Stimulated activated CD4-positive, alpha-beta T cell treated with anti-CD3 and anti-CD28 coated beads, Interleukin-1b, Interleukin-23, amount 100 ng/mL, for 4 hours (primary cell): ENCODE measurements at places on chromosomes 4 and X.

GRCh38 chrX:51376672-51377071 lies 44.0 kb downstream of the NUDT10 start:
- DNase-seq = no peak

DNA sequence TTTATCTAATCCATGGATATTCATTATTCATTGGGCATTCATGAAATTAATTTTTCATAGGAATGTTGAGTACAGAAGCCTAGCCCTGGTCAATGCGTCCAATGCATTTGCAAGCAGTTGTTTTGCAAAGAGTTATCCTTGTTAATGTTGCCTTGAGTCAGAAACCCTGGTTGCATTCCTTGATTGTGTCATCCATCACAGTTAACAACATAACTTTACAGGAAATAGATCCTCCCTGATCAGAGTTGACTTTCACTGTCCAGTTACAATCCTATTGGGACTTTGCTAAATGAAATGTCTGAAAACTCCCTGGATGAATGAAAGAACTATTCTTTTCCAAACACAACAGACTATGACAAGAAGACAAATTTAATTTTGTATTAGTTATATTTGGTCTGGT lies 924.3 kb upstream of the SLIT2 start:
- no peak for DNase-seq

GRCh38 chrX:41542135-41542534 lies 95.0 kb downstream of the NYX start:
- no peak for DNase-seq

DNA sequence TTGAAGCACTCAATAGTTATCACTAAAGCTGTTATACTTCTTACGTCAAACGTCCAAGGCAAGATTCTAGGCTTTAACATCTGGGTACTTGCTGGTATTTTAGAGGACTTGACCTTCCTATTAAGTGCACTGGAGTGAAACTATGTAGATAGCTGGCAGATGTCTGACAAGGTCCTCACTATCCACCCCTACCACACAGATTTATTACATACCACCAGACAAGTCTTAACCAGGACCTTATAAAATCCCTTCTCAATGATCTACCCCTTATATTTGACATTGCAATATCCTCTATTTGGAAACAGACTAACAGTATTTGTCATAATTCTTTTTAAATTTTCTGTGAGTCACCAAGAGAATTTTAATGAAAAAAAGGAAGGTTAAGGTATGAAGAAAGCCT lies 78.8 kb downstream of the PDGFC start:
- no peak for DNase-seq

GRCh38 chr4:87073199-87074120 lies 138.6 kb downstream of the AFF1 start:
- peak; percentile 22 for DNase-seq

- DNase-seq = no peak
Observed at GRCh38 chrX:113369056-113369455, 528.4 kb upstream of the AMOT start.

DNA sequence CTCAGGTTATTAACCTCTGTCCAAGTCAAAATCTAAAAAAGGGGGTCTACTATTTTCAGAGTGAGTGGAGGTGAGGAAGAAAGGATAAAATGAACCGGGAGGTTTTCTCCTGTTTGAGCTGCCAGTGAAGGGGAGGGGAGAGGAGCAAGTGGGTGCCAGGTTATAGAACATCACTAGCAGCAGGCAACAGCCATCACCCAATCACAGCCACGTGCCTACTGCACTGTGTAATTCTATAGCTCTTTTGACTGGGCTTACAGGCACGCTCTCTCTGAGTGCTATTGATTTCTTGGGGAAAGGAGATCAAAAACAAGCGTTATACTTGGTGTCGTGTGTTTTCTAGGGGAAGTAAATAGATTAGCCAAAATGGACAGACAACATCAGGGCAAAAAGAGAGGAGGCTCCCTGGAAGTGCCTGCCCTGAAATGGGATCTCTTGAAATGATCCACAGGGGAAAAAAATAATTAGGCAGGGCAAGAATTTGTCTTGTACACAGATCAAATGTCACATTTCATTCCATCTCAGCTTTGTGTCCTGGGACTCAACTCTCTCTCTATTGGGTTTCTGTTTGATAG lies 300.5 kb upstream of the LCORL start:
- no peak for DNase-seq

DNA sequence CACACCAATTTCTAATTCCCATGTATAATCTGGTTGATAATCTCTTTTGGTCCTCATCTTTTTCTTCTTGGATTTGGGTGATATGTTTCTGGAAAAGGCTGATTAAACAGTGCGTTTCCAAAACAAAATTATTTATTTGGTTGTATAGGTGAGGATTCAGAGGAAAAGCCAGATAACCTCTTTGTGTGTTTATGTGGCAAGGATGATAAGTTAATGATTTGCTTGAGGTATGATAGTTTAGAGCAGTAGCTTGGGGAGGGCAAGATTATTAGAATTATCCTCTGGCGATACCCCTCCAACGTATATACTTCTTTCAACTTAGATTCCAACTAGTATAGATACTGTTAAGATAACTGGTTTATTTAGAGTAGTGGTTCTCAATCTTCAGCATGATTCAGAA lies 53.3 kb downstream of the SLC4A4 start:
- no peak for DNase-seq

GRCh38 chr4:174521800-174522182 lies 497 bp downstream of the HPGD start:
- no peak for DNase-seq

DNA sequence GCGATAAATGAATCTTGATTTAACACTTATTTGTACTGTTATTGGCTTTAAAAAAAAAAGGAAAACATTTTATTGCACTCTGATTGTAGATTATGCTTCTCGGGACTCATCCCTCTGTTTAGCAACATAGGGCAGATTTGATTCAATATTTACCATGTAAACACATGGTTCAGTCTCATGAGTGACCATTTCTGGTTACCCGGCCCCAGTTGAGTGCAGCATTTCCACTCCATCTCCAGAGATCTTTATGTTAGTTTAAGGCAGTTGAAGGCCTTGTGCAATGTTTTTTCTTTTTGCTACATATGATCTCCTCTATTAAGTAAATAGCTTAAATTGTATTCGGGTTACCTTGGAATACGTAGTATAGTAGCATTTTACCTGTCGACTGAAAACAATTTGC lies 143.3 kb upstream of the RPS6KA3 start:
- no peak for DNase-seq

GRCh38 chr4:110516106-110516922 lies 40.4 kb downstream of the ENPEP start:
- DNase-seq = peak; percentile 63

DNA sequence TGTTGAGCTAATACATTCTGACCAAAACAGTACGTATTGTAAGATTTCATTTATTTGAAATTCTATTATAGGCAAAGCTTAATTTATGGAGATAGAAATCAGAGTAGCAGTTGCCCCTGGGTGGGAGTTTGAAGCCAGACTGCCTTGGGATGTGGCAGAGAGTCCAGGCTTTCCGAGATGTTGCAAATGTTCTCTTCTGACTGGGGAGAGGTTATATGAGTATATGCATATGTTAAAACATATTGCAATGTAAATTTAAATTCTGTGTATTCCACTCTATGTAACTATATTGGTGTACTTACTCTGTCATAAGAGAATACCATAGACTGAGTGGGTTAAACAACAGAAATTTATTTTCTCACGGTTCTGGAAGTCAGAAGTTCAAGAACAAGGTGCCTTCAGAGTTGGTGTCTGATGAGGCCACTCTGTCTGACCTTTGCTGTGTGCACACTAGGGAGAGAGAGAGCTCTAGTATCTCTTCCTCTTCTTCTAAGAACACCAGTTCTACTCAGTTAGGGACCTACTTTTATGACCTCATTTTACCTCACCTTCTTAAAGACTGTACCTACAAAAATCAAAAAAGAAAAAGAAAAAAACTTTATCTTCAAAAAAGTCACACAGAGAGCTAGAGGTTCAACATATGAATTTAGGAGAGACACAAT lies 299.3 kb upstream of the HS3ST1 start:
- no peak for DNase-seq

DNA sequence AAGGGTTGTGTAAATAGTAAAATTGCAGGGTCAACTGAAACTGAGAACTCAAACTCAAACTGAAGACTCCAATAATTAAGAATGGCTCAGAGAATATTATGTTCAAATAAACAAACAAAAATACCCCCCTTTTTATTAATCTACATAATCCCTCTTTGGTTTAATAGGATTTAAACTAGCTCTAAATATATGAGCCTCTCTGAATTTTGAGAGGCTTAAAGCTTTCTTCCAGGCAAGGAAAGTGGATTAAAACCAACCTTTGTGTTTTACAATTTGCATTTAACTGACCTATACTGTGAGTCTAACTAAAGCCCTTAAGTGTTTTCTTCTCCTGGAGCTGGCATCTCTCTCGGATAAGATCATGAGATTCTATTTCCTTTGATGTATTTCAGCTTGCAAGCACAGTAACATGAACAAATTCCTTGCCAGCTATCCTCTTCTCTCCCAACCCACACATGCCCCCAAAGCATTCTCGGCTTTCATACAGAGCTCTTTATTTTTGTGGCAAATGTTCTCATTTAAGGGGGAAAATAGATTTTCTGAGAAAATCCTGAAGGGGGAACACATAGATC lies 1310.8 kb upstream of the AGA start:
- no peak for DNase-seq
